Activated CD8-positive, alpha-beta memory T cell treated with anti-CD3 and anti-CD28 coated beads for 4 hours (primary cell): ENCODE measurements at places on chromosomes 3 and 15.

- no peak for DNase-seq
Measured at GRCh38 chr3:175355801-175356335, 496.7 kb downstream of the NAALADL2 start.

GRCh38 chr3:37148208-37148607 is 26.2 kb downstream of the LRRFIP2 start:
- DNase-seq = no peak

DNA sequence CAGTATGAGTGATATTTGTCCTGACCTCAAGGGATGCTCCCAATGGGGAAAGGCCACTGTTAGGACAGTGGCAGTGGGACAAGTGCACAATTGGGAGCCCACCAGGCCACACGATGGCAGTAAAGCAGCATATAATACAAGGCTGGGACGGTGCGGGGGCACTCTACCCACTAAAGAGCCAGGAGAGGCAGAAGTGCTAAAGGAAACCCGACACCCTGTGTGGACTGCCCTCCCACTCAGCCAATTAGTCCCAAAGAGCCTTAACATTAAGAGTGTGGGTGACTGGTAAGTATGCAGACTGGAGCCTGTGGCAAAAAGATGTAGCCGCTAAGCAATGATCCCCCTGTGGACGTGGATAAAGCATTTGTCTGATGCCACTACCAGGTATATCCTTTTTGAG is 8.2 kb upstream of the ZNF589 start:
- peak; percentile 24 for DNase-seq

DNA sequence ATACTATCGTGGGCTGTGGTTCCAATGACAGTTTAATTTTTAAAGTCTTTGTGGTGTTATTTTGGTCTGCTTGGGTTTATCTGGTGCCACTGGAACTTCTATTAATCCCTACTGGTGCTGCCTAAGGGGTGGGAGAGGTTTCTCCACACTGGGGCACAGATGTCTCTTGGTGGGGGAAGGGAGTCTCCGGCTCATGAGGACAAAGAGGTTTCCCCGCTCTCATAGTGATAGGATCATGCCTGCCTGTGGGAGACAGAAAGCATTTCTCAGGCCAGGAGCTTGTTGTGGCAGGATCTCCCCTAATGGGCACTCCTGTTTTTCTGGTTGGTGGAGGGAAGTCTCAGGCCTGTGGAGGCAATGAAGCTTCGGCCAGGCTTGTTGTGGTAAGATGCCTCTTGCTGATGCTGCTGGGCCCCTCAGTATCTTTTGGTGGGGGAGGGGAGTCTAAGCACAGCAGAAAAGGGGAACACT is 84.3 kb upstream of the THRB start:
- no peak for DNase-seq

DNA sequence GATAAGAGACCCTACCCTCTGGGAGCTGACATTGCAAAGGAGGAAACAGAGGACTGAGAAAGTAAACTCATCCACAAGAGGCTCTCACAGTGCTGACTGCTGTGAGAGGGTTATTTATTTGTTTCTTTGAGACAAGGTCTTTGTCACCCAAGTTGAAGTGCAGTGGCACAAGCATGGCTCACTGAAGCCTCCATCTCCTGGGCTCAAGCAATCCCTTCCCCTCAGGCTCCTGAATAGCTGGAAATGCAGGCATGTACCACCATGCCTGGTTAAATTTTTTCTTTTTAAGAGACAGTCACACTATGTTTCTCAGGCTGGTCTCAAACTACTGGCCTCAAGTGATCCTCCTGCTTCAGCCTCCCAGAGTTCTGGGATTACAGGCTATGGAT is 52.8 kb downstream of the FBLN2 start:
- DNase-seq = no peak

GRCh38 chr15:65818927-65819562 is 27.0 kb upstream of the DENND4A start:
- DNase-seq = no peak

DNA sequence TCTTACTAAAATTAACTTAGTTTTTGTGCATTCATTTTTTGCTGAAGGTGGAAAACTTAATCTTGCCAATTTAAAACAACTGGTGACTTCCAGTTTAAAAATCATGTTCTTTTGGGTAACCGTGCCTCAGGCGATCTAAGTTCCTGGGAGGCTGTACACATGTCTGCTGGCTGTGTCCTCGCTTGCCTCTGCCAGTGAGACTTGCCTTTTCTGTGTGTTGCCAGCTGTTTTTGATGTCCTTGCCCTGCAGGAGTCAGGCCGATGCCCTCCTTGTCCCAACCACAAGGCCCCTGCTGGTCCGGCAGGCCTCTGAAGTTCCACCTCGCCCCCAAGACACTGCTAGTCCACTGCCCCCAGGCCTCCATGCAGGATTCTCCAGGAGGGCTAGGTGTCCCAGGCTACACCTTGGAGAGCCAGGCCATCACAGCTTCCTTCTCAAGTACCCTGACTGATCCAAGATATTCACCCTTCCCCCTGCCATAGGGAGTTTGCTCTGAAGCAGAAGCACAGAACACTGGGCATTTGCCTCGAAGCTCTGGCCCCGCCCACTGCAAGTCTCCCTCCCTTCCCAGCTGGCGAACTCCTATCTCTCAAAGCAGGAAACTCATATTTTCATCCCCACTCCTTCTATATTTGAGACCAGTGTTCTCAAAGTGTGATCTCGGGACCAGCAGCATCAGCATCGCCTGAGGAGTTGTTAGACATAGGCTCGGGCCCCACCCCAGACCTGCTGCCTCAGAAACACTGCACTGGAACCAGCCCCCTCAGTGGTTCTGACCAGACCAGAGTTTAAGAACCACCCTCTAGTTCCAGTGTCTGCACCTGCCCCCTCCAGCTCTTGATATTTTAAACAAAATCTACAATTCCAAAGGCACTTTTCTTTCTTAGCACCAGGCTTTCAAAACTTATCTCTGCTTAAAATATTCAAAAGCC is 185.8 kb upstream of the UBE2E1 start:
- DNase-seq = no peak

GRCh38 chr3:43490640-43491185 is 131.1 kb downstream of the ANO10 start:
- no peak for DNase-seq

DNA sequence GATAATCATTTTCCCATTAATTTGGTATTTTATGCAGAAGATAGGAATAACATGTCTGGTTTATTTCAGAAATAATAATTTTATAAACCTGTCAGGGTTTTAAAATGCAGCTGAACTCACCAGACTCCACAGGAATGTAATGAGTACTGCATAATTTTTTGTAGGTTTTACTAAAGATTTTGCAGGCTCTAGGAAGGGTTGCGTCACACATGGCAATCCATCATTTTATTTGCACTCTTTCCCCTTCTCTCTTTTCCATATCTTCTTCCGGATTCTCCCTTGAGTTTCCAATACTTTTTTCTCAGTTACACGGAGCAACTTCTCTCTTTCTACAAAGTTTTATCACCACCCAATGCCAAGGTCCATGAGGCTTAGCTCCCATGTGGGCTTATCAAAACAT is 234.7 kb downstream of the NFKBIZ start:
- no peak for DNase-seq

GRCh38 chr3:3027976-3028567 is 82.1 kb downstream of the IL5RA start:
- DNase-seq = no peak

GRCh38 chr3:37474901-37475331 is 300.5 kb upstream of the LRRFIP2 start:
- DNase-seq = no peak

GRCh38 chr15:27816790-27817189 is 282.3 kb downstream of the OCA2 start:
- no peak for DNase-seq

DNA sequence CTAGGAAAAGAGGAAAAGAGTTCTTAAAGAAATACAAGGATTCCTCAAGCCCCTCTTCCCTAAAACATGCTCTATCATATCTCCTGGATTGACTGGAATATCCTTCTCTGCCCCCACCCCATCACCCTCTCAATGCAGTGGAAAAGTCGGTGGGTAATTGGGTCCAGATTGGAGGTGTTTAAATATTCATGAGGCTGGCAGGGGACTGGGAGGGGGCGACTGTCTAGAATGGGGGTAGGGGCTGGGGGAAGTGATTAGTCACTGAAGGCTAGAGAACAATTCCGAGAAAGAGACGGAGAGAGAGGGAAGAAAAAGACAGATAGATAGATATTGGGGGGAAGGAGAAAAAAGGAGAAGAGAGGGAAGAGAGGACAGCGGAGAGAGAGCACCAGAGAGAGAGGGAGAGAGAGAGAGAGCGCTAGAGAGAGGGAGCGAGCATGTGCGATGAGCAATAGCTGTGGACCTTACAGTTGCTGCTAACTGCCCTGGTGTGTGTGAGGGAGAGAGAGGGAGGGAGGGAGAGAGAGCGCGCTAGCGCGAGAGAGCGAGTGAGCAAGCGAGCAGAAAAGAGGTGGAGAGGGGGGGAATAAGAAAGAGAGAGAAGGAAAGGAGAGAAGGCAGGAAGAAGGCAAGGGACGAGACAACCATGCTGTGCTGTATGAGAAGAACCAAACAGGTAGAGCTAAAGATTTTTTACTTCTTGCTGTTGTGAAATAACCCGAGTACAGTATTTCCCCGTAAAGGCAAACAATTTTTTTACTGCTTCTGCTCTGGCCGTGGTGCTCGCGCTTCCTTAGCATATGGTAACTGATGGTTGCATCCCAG is at the start of gene GAP43:
TSS of gene GAP43 (plus strand) at position 467 of the 825 bp plus-strand sequence. CDS start at position 647, 180 bp downstream.
- no peak for DNase-seq

GRCh38 chr3:132088291-132088690 is 53.5 kb upstream of the CPNE4 start:
- DNase-seq = no peak

DNA sequence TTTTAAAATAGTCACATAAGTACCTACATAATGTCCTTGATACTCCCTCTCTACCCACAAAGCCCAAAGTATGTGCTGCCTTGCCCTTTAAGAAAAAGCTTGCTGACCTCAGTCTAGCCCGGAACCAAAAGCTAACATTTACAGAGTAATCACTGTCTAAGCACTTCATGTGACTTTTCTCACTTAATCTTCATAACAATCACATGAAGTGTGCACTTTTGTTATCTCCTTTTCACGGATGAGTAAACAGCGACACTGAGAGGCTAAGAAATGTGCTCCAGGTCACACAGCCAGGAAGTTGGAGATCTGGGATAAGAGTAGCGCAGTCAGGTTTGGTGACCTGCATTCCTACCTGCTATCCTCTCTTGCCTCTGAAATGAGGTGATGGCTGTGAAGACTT is 194.0 kb downstream of the ITPR1 start:
- DNase-seq = no peak

- no peak for DNase-seq
Measured at GRCh38 chr3:152272771-152273242, 4.1 kb downstream of the MBNL1 start.

GRCh38 chr15:87672309-87673288 is 583.9 kb downstream of the NTRK3 start:
- DNase-seq = no peak

GRCh38 chr3:196772102-196772501 is 32.4 kb downstream of the PAK2 start:
- DNase-seq = no peak

DNA sequence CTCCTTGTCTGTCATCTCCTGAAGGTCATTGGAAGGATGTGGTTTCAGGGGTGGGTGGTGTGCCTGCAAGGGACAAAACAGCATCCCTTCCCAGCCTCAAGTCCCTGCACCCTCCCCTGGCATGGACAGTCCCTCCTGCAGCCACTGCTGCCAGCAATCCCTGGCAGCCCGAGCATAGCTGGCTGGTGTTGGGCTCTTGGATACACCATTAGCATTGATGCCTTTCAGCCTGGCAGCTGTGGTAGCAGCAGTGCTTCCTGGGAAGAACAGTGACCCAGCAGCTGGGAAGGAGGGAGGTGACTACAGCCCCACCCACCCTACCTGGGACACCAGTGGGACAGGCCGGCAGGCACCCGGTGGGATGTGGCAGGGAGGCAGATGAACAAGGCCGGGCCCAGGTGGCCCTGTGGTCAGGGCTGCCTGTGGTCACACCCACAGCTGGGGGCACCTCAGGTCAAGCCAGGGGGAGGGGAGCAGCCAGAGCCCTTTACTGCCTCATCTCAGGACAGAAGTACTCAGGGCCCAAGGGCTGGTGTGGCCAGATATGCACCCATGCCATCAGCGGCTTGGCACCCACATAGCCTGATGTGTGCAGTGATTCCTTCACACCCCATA is 32.9 kb upstream of the TMEM115 start:
- DNase-seq = no peak

GRCh38 chr15:80636675-80637074 is 58.4 kb upstream of the ABHD17C start:
- no peak for DNase-seq

DNA sequence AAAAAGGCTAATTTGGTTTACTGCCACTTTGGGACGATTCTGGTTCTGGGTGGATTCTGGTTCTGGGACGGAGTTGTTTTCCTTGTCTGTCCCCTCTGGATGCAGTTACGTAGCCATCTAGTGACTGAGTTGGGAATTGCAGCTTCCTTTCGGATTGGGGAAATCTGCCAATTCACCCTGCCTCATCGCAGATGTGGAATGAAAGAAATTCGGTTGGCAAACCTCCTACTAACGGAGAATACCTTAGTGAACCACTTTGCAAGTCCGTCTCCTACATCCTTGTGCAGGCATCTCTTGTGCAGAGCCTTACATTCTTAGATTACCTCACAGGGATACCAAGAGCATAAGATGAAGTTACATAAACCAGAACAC is 31.5 kb upstream of the AP4E1 start:
- DNase-seq = peak; percentile 48

DNA sequence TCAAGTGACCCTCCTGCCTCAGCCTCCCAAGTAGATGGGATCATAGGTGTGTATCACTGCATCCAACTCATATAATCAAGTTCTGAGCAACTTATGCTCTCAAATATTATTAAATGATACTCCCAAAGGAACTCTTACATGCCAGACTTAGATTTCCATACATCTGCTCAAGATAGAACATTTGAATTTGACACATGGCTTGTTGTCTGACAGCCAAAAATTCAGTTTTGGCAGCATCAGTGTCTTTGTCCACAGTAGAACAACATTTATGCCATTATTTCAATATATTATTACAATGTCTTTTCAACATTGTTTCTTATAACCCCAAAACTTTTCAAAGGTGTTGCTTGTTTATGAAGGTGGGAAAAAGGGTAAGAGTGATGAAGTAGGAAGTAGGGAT is 116.2 kb downstream of the SUCNR1 start:
- DNase-seq = no peak

GRCh38 chr3:177647341-177647740 is 450.1 kb upstream of the TBL1XR1 start:
- no peak for DNase-seq

GRCh38 chr3:52222319-52223221 is 2.9 kb downstream of the TLR9 start:
- no peak for DNase-seq

GRCh38 chr3:107752202-107752990 is 229.6 kb downstream of the BBX start:
- no peak for DNase-seq

DNA sequence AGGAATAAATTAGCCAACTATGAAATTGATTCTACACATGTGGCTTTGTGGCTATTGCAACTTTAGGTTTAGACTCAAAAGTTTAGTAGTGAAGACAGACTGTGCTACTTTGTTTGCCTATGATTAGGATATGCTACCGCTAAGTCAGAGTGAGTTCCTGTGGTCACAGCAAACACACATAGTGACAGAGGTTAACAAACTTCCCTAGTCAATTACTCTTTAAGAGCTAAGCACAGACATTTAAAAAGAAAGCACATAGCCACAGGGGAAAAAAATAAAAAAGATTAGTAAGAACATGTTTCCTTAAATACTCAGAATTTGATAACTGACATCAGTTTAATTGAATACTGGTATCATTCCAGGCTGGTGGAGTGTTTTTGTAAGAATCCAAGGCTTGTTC is 207.1 kb downstream of the GBE1 start:
- DNase-seq = no peak
